ENCODE measurements at places on chromosomes 5 and 9. TPM values are rescaled to one million over a fixed set of nuclear protein-coding genes. Genes with fewer than 3 reads are reported as not detected.

Gene ST8SIA4
- 9.4 TPM for total RNA-seq

Gene ERCC8
- total RNA-seq, result 6.6 TPM

Gene FABP6
- not detected for total RNA-seq

Gene GABRA1
- not detected for total RNA-seq

Gene TMEM203
- 17.2 TPM for total RNA-seq

Gene GLIPR2
- 44.4 TPM for total RNA-seq

Gene RXRA
- total RNA-seq, result 11.3 TPM

Gene PTGES
- total RNA-seq, result 0.32 TPM

Gene SLIT3
- under 0.01 TPM for total RNA-seq

Gene CYLC2
- not detected for total RNA-seq
